GM12892 (cell line): ENCODE measurements at places on chromosomes 6 and 20.

DNA sequence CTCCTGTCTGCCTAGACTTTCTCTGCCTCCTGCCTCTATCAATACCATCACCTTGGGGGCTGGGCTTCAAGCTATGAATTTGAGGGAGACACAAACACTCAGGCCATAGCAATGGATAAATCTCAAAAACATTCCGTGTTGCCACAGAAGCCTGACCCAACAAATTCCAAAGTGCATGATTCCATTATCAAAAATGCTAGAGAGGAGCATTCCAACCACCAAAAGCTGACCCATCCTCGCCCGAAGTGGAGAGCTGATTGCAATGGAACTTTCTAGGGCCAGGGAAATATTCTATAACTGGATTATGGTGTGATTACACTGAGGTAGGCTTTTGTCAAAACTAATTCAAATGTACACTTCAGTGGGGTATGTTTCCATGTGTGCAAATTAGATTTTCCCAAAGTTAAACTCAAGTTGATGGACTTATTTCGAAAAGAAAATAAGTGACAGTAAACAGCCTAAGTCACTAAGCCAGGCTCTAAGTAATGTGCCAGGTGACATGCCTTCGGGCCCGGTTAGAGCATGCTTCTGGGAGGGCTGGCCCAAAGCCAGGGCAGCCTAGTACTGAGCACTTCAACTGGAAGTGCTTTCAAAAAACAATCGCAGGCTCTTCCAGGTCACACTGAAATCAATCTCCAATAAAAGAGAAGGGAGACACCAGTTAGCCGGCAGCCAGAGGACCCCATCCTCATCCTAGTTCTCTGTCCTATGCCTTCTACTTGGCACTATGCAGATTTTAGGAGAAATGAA lies 142.3 kb downstream of the TBXT start:
- DNase-seq, result no peak

- DNase-seq, result no peak
Observed at GRCh38 chr20:37651932-37652331, 41.9 kb upstream of the CTNNBL1 start.

DNA sequence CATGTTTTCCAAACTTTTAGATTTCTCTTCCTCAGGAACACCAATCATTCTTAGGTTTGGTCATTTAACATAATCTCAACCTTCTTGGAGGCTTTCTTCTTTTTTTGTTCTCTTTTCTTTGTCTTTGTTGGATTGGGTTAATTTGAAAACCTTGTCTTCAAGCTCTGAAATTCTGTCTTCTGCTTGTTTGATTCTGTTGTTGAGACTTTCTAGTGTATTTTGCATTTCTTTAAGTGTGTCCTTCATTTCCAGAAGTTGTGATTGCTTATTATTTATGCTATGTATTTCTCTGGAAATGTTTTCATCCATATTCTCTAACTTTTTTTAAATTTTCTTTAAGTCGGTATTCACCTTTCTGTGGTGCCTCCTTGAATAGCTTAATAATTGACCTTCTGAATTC lies 42.2 kb downstream of the STMND1 start:
- DNase-seq, result no peak

- DNase-seq, result no peak
Observed at GRCh38 chr6:37488476-37488875, 11.2 kb downstream of the CCDC167 start.

GRCh38 chr6:30610065-30610464 lies 7.0 kb downstream of the PPP1R10 start:
- no peak for DNase-seq

DNA sequence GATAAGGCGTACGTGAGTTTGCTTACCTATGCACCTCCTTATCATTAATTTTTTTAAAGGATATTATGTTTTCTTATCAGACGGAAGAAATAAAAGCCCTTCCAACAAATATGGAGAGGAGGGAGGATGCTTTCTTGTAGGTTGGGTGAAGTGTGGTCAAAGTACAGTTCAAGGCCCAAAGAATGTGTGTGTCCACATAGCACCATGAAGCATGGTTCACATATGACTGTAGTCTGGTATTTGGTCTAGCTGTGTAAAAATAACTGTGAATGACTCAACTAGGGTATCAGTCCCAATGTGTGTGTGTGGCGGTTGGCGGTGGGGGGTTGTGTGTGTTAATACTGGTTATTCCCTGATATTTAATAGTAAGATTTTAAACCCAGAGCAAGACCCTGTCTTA lies 212.7 kb downstream of the TMEM242 start:
- DNase-seq, result no peak

DNA sequence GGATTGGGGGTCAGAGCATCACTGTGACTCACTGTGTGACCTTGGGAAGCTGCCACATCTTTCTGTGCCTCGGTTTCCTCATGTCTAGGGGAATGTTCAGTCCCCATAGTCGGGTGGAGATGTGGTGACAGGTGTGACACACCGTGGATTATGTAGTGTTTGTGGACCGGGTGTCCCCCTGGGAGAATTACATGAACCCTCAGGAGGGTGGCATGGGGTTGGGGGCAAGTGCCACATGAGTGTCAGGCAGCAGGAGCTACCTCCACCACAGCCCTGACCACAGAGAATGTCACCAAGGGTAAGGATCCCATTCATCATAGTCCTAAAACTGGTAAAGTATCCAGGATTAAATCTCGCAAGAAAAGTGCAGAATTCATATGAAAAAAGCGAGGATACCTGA lies 23.2 kb downstream of the SUN5 start:
- no peak for DNase-seq

DNA sequence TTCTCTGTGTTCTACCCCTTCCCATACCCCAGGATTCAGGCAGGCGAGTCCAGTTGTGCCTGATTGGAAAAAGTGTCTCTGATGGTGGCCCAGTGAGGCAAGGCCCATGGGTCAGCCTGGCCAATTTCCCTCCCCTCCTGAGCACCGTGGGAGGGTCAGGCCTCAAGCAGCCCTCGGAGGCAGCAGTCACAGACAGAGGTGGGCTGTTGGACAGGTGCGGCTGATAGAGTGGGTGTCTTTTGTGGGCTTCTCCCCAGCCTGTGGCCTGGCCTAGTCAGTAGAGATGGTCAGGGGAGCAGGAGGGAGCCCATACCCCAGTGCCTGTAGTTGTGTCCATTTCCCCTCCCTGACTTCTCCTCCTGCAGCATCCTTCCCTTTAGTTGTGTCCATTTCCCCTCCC lies 8.9 kb downstream of the MYT1 start:
- no peak for DNase-seq

DNA sequence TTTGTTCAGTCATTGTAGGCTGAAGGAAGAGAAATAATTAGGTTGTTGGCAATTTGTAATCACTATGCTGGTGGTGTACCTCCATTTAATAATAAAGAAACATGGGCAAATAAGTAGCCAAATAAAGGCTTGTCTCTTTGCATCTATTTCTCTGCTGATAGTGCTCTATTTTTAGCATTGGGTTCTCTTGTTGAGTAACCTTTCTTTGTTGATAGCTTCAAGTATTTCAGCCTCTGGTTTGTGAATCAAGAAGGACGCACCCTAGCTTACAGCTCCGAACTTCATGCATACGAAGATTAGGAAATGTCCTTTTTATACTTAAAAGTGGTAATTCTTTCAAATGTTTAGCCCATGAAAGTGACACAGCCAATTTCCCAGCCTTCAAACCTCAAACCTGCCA lies 2.6 kb downstream of the PPP1R14C start:
- no peak for DNase-seq

GRCh38 chr6:84408028-84408427 lies 180.6 kb upstream of the CEP162 start:
- no peak for DNase-seq

- DNase-seq, result no peak
Observed at GRCh38 chr20:61932199-61932592, 133.5 kb downstream of the TAF4 start.

DNA sequence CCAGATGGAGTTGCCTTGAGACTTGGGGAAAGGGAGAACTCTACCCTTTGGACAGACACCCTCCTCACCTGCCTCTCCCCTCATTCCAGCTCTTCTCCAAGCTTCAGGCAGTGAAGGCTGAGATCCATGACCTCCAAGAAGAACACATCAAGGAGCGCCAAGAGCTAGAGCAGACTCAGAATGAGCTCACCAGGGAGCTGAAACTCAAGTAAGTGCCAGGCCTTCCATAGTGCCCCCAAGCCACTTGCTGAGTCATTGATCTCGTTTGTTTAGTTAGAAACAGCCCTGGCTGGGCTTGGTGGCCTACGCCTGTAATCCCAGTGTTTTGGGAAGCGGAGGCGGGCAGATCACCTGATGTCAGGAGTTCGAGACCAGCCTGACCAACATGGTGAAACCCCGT lies 39.2 kb downstream of the KIF3B start:
- DNase-seq, result no peak

GRCh38 chr6:132310921-132311320 lies 90.4 kb downstream of the MOXD1 start:
- no peak for DNase-seq

- DNase-seq, result no peak
Observed at GRCh38 chr20:13930281-13930680, 60.1 kb downstream of the SEL1L2 start.

DNA sequence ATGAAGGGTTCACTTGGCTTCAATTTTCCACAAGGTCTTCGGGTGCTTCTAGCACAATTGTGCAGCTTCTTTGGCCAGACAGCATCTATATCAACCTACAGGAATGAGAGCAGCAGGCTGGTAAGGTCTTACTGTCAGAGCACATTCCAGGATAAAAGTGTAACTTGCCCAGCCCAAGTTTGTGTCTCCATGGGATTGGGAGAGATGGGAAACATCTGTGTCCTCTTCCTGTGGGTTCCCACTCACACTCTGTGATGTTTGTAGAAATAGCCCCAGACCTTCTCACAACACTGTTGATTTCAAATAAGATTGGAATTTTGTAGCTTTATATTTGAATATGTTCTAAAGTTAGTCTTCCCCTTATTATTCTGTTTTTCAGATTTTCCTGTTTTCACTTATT lies 83.4 kb upstream of the RGS17 start:
- no peak for DNase-seq

DNA sequence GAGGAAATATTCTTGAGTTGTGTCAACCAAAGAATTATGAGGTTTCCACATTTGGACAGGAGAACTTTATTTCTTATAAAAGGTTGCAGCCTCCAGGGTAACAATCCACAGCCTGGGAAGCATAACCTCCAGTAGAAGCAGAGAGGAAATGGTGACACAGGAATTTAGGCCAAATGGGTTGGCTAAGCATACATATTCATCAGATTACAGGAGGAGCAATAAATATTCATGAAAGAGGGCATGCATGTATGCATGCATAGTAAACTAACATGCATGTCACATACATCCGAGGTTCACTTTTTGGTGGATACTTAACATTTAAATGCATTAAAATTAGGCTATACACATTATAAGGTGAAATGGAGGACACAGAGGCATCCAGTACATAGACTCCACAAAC lies 55.7 kb upstream of the NT5E start:
- no peak for DNase-seq

DNA sequence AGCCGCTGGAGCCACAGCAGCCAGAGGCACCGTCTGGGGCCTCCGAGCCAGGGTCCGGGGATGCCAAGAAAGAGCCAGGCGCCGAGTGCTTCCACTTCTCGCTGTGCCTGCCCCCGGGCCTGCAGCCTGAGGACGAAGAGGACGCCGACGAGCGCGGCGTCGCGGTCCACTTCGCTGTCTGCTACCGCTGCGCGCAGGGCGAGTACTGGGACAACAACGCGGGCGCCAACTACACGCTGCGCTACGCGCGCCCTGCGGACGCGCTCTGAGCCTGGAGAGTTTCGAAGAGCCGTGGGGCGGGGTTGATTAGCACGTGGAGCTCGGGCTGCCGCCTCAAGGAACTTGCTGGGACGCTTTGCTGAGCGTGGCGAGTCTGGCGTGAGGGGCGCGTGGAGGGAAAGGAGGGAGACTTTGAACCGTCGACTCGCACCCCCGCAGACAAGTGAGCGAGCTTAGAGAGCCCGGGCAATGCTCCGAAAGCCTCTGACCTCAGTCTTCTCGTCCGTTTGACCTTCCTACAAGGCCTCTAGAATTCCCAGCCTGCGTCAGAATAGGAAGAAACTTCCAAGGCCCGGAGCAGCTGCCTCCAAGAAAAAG lies 1.3 kb downstream of the PPP1R3G start:
- no peak for DNase-seq

DNA sequence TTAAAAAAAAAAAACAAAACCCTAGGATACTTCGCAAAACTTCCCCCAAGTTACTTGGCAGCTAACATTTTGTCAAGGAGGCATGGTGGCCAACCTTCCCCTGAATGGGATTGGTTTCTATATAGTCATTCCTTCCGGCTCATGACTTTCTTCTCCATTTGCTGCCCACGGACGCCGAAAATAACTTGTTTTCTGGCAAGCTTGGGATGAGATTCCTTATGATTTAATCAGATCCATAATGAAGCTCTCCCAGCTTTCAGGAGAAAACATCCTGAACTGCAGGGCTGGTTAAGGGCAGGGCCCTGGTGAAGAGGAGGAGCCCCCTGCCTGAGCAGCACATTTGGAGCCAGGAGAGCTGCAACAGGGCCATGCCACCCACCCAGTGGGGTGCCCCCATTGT lies 49.9 kb downstream of the PPP1R16B start:
- DNase-seq, result no peak

- no peak for DNase-seq
Observed at GRCh38 chr6:145055567-145055966, 679.8 kb downstream of the EPM2A start.

DNA sequence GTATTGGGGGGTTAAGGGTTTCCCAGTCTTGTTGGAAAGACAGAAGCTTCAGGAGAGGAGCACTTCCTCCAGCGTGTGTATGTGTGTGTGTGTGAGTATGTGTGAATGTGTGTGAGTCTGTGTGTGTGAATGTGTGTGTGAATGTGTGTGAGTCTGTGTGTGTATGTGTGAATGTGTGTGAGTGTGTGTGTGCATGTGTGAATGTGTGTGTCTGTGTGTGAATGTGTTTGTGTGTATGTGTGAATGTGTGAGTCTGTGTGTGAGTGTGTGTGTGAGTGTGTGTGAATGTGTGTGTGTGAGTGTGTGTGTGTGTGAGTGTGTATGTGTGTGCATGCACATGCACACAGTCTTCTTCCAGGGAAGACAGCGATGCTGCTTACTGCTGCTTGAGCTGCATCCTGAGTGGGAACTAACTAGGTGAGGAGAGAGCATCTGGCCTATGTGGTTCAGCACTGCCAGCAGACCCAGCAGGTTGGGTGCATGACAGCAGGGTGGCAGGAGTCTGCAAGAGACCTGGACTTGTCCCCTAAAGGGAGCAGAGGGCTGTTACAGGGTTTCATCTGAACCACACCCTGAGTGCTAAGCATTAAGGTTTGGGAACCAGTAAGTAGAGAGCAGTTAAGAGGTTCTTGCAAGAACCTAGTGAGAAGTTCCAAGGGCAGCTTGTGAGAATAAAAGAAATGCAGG lies 22.7 kb upstream of the CCND3 start:
- no peak for DNase-seq

- no peak for DNase-seq
Observed at GRCh38 chr20:61422636-61423425, 170.8 kb downstream of the CDH4 start.

GRCh38 chr6:26388441-26388840 lies 5.5 kb downstream of the BTN2A2 start:
- no peak for DNase-seq
